ENCODE measurements at places on chromosomes 4 and X.

DNA sequence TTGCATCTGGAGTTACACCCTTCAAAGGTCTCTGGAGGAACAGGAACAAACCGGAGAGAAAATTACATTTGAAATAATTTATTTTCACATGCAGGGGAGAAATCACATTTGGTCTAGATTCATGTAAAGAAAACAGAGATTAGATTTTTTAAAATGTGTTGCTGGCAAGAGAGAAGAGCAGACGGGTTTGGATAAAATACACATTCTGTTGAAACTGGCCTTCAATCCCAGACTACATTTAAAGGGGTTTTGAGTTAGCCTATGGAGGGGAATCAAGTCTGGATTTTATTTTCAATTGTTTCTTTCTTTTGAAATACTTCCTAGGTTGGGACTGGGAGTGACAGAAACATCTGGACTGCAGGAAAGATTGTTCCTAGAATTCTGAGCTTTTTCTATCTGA is 180.8 kb downstream of the NHS start:
- no peak for DNase-seq

GRCh38 chrX:10104958-10105658 is 51.7 kb upstream of the CLCN4 start:
- no peak for DNase-seq

GRCh38 chrX:45783002-45783401 is 582.3 kb upstream of the DIPK2B start:
- no peak for DNase-seq

GRCh38 chr4:7395645-7396044 is 39.1 kb downstream of the PSAPL1 start:
- no peak for DNase-seq

GRCh38 chr4:121485190-121485804 is 104.5 kb upstream of the QRFPR start:
- no peak for DNase-seq

- no peak for DNase-seq
Measured at GRCh38 chr4:146381263-146381872, 140.4 kb downstream of the SLC10A7 start.

GRCh38 chr4:72629540-72629939 is 60.5 kb upstream of the ADAMTS3 start:
- no peak for DNase-seq
